ENCODE measurements at places on chromosomes 5 and 9.
A peak's percentile ranks its signal among the peaks of the same experiment; 100 is the strongest.

- no peak for DNase-seq
Measured at GRCh38 chr5:20023686-20024180, 35.7 kb upstream of the CDH18 start.

DNA sequence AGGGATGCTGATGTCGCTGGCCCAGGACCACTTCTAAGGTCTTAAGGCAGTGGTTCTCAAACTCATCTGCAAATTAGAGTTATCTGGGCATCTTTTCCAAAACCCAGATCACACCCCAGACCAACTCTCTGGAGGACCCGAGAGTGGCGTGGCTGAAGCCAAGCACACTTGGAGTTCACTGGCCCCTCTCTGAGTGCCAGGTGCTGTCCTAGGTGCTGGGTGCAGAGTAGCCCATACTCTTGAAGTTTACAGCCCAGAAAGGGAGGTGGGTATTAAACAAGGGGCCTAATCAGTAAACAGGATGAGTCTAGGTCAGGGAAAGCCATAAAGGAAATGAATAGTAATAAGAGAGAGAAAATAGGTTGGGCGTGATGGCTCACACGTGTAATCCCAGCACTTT is 17.6 kb downstream of the CAMK2A start:
- no peak for DNase-seq

DNA sequence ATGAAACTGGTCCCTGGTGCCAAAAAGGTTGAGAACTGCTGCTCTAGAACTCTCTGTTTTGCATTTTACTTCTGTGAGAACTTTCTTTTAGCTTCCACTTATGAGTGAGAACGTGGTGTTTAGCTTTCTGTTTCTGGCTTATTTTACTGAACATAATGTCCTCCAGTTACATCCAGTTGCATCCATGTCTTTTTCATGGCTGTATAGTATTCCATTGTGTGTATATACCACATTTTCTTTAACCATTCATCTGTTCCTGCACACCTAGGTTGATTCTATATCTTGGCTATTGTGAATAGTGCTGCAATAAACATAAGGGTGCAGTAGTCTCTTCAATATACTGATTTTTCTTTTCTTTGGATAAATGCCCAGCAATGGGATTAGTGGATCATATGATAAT is 165.7 kb downstream of the NPR3 start:
- DNase-seq, result no peak

DNA sequence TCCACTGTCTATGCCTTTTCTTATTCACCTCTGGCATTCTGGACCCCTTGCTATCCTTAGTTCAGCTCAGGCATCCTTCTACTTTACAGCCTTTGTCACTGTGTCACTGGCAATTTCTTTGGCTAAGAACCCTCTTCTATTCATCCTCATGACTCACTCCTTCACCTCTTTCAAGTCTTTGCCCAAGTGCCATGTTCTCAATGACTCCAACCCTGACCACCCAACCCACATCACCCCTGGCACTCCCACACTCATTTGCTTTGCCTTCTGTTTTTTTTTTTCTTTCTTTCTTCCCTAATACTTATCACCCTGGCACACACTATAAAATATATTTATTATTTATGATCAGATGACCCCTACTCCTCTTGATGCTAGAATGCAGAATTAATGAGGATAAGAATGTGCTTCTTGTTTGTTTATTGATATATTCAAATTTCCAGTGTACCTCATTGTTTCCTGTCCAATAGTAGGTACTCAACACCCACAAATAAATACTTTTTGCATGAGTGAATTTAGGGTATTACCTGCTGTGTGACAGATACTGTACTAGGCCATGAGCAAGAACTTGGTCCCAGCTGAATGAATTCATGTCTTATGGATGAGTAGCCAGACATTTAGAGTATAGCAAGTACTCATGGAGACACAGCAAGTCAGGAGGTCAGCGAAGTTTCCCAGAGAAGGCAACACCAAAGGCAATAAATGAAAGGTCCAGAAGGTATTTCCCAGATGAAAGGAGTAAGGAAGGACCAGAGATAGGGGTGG is 236.1 kb downstream of the PAPPA start:
- DNase-seq, result no peak

- no peak for DNase-seq
Measured at GRCh38 chr5:103347716-103348423, 89.3 kb downstream of the MACIR start.

- no peak for DNase-seq
Measured at GRCh38 chr5:96699186-96699820, 37.1 kb downstream of the CAST start.

- DNase-seq, result no peak
Measured at GRCh38 chr5:147509041-147509709, 693 bp downstream of the DPYSL3 start.

- no peak for DNase-seq
Measured at GRCh38 chr9:33125871-33126823, 41.0 kb downstream of the B4GALT1 start.

DNA sequence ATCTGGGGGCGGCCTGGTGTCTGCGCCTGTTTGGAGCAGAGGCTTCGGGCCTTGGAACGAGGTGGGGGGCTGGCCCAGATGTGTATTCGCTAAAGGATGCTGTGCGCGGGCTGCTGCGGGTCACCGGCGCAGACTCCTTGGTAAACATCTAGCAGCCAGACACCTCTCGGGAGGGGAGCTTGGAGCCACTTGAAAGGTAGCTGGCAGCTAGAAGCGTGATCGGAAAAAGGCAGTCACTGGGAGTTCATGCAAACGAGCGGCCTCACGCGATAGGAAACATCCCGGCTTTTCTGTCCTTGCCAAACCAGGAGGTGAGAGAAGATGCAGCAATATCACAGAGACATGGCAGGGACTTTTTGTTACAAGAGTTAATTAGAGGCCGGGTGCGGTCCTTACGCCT is 8.1 kb downstream of the LAMC3 start:
- DNase-seq, result no peak

- DNase-seq, result no peak
Measured at GRCh38 chr9:135120249-135120648, 32.8 kb downstream of the OLFM1 start.

- no peak for DNase-seq
Measured at GRCh38 chr9:30846651-30847050, 1537.8 kb upstream of the ACO1 start.

DNA sequence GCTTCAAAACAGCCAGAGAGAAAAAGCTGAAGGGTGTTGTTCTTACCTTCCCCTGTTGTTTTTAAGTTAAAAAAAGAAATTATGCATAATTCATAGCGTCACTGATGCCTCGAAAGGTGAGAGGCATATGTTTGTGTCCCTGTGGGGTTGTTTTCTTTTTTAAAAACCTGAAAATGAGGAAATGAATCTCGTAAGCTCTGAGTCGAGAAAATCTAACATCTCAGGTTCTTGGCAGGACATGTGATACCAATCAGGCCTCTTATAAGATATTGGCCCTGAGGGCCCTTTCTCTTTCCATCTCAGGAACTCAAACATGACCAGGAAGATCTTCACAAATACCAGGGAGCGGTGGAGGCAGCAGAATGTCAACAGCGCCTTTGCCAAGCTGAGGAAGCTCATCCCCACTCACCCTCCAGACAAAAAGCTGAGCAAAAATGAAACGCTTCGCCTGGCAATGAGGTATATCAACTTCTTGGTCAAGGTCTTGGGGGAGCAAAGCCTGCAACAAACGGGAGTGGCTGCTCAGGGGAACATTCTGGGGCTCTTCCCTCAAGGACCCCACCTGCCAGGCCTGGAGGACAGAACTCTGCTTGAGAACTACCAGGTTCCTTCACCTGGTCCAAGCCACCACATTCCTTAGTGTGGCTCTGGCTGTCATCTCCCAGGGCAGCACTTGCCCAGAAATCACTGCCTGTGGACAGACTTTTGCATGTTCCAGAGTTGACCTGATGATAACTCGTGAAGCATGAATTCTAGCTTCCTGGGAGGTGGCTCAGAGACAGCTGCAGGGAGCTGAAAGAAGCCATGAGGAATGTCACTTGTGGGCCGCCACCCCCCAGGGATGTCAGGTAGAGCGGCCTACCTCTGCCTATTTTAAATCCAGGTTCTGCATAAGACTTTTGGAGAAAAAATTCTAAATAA is at the start of gene TAL2:
TAL2 (plus strand) TSS at position 274 of the 921 bp plus-strand sequence; CDS start at position 314, 40 bp downstream.
- no peak for DNase-seq

GRCh38 chr5:138985256-138985655 is 110.1 kb upstream of the LRRTM2 start:
- DNase-seq, result no peak

- peak; percentile 13 for DNase-seq
Measured at GRCh38 chr5:96919754-96920197, 16.1 kb upstream of the LNPEP start.

- no peak for DNase-seq
Measured at GRCh38 chr9:35741740-35742139, 7.3 kb downstream of the GBA2 start.
